ENCODE measurements at places on chromosomes 3 and 15.

GRCh38 chr15:98147415-98147814, 186.9 kb downstream of the ARRDC4 start:
- DNase-seq = no peak

DNA sequence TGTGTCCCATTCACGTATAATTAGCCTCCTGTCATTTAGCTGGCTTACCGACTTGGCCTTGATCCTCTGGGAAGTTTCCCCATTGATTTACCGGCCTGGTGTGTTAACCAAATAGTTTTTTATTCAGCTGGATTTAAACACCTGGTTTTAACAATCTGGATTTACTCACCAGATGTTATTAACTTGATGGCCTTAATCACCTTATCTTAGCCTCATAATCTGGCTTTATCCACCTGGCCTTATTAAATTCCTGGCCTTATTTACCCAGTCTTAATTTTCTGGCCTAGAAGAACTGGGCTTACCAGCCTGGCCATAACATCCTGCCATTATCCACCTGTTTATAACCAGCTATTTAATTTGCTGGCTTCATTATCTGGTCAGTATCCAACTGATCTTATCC, 89.9 kb downstream of the IL12A start:
- DNase-seq = no peak

GRCh38 chr15:74752011-74752410, 3.4 kb downstream of the CYP1A2 start:
- DNase-seq = no peak

GRCh38 chr3:187251599-187251998, 39.9 kb downstream of the MASP1 start:
- DNase-seq = no peak

- no peak for DNase-seq
Observed at GRCh38 chr3:70531063-70531657, 218.7 kb upstream of the MDFIC2 start.

GRCh38 chr3:23619705-23620637, 185.8 kb upstream of the UBE2E1 start:
- no peak for DNase-seq

- DNase-seq = no peak
Observed at GRCh38 chr15:72475674-72476073, 1.5 kb downstream of the ARIH1 start.

DNA sequence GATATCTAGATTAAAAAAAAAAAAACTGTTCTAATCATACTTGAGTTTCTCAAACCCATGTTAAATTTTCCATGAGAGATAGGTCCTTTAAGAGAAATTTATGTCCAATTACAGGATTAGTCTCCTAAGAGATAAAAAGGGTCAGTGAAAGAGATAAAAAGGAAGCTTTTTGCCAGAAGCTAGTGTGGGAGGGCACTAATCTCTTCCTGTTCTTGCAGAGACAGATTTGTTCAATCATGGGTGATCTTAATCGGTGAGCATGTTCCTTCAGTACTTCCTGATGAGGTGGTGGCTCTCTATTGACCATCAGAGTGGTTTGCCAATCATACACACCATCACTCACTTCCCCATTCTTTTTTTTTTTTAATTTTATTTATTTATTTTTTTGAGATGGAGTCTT, 16.9 kb upstream of the LPP start:
- peak; percentile 74 for DNase-seq

- peak; percentile 20 for DNase-seq
Observed at GRCh38 chr3:22887664-22888291, 315.3 kb upstream of the UBE2E2 start.

- peak; percentile 20 for DNase-seq
Observed at GRCh38 chr3:42061713-42062380, 29.3 kb upstream of the TRAK1 start.

GRCh38 chr3:107264888-107265287, 112.4 kb upstream of the CCDC54 start:
- no peak for DNase-seq

GRCh38 chr3:156171281-156172267, 51.2 kb downstream of the KCNAB1 start:
- no peak for DNase-seq

GRCh38 chr3:123284399-123285010, 82.8 kb downstream of the SEC22A start:
- no peak for DNase-seq

GRCh38 chr3:128442070-128442469, 24.6 kb downstream of the DNAJB8 start:
- no peak for DNase-seq

All from inflammatory macrophage treated with lipopolysaccharide for 1 hour (primary cell).